NCI-H1092 treated with DMSO at 0.1 percent for 48 hours (cell line): ENCODE measurements at places on chromosomes 5 and 9.

DNA sequence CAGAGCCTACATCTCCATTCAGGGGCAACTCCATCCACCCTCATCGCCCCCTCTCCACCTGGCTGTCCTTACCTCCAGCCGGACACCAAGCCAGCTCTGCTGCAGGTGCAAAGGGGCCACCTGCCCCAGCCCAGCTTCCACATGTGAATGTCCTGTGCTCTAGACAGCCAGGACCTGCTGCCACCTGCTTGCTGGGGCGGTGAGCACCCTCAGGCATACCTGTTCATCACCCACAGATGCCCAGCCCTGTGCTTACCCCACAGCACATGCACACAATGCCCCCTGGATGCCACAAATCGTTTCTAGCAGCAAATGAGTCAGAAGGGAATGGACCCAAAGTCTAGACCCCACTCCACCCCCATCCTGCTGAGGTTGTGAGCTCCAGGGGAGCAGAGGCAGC is 13.3 kb upstream of the NKD2 start:
- no peak for DNase-seq

- DNase-seq, result no peak
Measured at GRCh38 chr5:170571281-170571731, 67.5 kb downstream of the KCNIP1 start.

DNA sequence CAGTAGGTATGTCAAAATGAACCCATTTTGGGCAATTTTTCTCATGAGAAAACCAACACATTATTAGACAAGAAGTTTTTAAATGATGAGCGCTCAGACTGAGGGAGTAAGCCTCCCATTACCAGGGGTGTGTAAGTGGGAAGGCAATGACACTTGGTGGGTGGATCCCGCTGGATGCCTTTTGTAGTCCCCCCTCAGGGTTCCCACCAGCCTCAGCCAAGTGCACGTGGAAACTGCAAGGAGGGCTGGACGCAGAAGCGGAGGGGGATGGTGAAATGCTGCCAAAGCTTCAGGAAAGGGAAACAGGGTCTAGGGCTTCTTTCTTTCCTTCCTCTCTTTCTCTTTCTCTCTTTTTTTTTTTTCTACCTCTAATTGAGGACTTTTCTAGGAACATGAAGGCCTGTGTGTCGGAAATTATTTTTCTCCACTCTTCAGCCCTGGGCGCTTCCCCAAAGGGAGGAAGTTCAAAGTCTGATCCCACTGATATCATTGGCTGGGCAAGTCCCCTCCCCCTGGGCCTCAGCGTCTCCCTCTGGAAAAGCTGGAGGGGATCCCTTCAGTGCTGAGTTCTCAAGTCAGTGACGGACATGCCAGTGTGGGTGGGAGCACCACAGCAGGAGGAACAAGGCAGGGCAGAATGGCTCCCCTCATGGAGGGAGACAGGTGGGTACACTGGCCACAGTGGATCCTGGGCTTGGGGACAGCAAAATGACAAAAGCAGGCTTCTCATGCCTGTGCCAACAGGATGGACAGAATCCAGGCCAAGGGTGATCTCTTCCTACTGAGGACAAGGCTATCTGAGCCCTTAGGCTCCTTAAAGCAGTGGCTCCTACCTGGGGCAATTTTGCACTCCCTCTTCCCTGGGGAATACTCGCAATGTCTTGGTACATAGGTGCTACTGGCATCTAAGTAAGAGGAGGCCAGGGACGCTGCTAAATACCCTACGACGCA is 23.9 kb upstream of the SLC25A51 start:
- no peak for DNase-seq

DNA sequence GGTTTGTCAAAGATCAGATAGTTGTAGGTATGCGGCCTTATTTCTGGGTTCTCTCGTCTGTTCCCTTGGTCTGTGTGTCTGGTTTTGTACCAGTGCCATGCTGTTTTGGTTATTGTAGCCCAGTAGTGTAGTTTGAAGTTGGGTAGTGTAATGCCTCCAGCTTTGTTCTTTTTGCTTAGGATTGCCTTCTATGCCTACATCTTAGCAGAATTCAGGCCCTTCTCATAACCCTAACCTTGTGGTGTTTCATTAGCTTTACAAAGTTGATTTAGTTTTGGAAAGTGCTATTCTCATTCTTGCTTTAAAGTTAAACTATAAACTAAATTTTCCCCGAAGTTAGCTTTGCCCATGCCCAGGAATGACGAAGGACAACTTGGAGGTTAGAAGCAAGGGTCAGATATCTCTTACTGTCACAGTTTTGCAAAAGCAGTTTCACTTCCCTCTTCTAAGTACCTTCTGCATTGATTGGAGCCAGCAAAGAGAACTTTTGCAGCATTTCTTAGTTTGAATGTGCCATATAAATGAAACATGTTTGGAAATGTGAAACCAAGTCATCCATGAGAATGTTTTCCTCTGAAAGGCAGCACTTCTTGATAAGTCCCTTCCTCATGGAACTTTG is 274.3 kb upstream of the DMRT1 start:
- no peak for DNase-seq

- no peak for DNase-seq
Measured at GRCh38 chr5:34604119-34604675, 51.9 kb upstream of the RAI14 start.

GRCh38 chr9:131008909-131009618 is at the start of gene LAMC3:
LAMC3 (plus strand) TSS chr9:131009174; CDS start chr9:131009215, 41 bp downstream.
- DNase-seq, result peak; percentile 18

DNA sequence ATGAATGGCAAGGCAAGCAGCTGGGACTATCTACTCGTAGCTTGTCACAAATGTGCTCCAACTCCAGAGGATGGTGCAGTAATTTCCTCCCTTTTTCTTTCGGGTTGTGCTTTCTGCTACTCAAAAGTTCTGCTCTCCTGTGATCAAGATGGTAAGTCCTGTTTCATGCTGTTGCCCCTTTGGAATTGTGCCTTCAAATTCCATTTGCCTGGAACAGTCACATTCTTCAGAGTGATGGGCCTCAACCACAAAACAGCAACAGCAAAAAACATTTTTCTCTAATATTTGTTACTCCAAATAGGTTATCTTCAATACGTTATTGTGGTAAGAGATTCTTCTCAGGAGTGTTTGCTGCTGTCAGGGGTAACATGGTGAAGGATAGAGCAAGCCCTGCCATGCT is 209.3 kb downstream of the PALM2AKAP2 start:
- DNase-seq, result no peak

- DNase-seq, result no peak
Measured at GRCh38 chr5:112063856-112064255, 306.9 kb upstream of the NREP start.

- no peak for DNase-seq
Measured at GRCh38 chr5:159333545-159333925, 3.2 kb upstream of the IL12B start.

DNA sequence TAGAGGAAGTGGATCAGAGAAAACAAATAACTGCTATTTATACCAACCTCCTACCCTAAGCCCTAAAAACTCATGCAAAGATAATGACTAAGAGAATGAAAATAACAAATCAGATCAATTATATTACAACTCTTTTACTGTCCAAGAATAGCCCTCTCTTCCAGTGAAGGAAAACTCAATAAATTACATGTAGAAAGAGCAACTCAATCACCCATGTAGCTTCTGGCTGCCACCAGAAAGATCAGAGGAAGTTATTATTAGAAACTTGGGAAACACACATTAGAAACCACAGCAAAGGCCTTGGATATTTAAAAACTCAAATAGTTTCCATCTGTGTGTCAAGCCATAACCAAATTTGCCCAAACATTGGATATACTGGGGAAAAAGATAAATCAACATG is 134.0 kb upstream of the TARS1 start:
- no peak for DNase-seq
